ENCODE measurements at places on chromosomes 6 and 20.

- DNase-seq, result no peak
Observed at GRCh38 chr6:34679552-34680253, 16.9 kb downstream of the ILRUN start.

DNA sequence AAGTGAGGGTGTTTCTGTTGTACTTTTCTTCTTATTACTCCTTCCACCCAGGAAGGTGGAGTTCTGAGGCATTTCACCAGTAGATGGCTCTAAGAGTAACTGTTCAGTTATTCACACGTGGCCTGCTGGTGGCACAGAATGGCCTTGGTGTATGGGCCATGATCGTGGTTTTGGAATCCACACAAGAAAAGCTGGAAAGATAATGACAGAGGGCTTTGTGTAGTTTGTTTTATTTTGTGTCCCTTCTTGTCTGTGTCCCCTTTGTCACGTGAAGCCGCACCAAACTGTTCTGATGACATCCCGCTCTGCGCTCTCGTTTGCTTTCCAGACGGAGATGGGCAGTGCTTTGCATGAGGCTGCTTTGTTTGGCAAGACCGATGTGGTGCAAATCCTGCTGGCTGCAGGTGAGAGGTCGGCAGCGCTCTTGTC lies 93.4 kb downstream of the ANKS1A start:
- no peak for DNase-seq

DNA sequence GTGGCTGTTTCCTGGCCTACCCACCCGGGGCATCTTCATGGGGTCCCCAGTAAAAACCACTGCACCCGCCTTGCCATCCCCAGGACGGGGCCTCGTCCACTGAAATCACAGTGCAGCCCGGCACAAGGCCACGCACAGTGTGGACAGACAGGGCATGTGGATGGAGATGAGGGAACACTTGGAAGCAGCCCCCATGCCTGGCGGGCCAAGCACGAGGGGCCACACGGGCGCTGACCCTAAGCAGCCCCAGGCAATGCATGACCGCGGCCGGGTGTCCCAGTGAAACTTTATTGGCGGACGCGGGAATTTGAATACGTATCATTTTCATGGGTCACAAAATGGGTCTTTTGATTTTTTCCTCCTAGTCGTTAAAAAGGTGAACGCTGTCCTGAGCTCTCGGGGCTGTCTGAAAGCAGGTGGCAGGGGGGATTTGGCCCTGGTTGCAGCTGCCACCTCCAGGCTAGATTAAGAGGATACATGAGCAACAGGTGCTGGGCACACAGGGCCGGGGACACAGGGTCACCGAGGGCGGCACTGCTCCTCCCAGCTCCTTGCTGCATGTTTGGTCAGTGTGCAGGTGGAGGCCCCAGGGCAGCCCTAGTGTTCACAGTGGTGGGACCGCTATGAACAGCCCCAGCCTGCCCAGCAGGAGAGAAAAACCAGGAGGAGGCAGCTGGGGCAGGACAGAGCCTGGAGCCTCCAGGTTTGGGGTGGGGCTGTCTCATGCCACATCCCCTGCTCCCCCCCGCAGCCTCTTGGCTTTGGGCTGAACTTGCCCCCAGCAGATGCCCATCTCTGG lies 74.9 kb upstream of the SLCO4A1 start:
- no peak for DNase-seq

- DNase-seq, result no peak
Observed at GRCh38 chr6:166325383-166326042, 16.8 kb downstream of the SFT2D1 start.

- no peak for DNase-seq
Observed at GRCh38 chr6:31821301-31822035, 6.1 kb upstream of the HSPA1B start.

DNA sequence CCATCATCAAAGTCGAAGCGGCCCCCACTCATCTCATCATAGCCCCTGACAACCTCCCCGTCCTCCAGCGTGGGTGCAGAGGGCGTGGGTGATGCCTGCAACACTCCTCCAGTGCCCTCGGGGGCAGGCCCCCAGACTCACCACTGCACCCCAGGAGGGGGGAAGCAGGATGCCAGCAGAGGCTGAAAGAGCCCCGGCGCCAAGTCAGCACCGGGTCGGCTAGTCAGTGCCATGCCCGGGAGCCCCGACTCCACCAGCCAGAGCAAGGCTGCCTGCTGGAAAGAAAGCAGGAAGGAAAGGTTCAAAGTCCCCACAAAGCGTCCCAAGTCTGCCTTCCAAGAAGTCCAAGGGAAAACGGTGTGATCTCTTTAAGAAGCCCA lies 324 bp downstream of the JPH2 start:
- no peak for DNase-seq

DNA sequence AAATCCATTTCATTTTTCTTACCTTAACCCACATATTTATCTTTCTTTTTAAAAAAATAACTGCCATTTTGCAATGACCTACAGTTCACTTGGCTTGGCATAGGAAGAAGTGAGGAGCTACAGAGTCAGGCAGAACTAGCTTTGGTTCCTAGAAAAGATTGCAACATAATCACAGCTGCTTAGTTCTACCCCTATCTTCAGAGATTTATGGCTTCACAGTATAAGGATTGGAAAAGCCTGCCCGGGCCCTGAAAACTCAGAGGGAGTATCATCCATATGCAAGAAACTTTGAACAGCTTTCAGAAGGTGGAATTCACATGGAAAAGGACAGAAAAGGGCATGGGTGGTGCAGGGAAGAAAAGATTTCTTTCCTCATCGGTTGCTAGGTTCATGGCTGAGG lies 774.3 kb upstream of the CHD6 start:
- no peak for DNase-seq

- no peak for DNase-seq
Observed at GRCh38 chr6:13281686-13282085, 46.7 kb downstream of the TBC1D7 start.

- DNase-seq, result no peak
Observed at GRCh38 chr6:45201484-45201883, 126.6 kb upstream of the RUNX2 start.

DNA sequence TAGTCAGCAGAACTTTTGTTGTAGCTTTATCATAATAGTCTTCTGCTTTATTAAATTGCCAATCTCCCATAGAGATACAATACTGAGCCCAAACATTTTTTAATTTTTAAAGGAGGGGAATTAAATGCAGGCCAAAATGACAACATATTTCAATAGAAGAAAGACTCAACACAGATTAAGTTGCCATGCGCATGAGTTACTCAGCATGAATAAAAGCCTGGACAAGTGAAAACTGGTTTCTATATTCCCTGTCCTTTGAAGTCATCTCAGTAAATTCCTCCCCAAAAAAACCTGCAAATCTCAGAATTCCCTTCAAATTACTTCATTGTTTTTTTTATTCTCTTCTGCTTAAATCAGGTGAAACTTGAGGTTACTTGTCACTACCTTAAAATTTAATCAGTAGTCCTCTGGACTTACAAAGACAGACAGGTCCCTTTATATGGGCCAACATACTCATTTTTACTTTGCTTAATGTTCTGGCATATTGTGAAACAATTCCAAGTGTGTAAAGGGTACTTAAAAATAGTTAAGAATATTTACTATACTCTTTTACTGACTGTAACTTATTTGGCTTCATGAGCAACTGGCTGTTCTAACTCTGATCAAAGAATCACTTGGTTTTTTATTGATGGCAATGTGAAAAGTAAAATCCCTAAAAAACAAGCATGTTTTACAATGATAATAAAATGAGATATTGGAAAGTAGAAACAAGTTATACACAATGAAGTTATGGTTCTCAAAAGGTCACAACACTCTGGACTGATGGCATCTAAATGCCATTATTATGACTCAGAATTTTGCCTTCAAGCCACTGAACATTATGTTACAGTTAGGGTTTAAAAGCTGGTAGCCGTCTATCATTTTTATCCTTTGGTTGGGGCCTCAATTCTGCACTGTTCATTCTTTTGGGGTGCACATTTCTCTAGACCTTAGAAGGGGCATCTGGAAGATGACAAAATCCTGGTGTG lies 49.9 kb upstream of the COL21A1 start:
- DNase-seq, result no peak

DNA sequence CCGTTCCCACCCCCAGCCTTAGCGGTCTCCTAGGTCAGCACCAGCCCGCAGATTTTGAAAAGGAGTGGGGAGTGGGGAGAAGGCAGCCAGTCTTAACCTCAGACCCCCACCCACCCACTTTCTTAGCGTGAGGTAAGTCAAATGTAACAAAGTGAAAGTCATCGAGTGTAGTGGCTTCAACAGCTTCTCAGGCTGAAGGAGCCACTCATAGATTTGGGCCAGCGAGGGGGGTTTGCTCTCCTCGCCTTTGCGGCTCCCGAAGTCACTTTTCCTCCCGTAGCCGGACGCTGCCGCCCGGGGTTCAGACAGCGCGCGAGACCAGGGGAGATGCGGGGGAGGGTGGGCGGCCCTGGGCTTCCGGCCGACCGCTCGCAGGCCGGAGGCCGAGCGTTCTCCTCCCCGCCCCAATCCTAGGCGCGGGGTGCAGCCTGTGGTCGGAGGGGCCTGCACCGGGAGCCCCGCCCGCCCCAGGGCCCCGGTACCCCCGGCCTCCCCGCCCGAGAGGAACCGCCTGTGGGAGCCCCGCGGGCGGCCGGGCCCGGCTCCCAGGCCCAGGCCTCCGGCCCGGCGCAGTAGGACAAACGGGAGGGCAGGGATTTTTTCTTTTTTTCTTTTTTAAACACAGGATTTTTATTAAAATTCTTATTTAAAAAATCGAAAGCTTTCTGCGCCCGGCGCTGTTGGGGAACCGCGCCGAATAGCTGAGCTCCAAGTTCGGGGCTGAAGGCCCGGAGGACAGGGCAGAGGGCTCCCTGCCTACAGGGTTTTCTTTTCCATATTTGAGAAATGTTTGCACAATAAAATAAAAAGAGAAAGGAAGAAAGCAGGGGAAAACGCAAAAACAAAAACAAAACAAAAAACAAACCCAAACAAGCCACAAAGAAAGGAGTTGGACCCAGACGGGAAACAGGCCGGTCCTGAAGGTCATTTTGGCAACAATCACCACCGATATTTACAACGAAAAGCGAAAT lies 3.2 kb downstream of the NKX2-2 start:
- no peak for DNase-seq

- DNase-seq, result no peak
Observed at GRCh38 chr6:110897433-110897832, 22.8 kb downstream of the AMD1 start.

DNA sequence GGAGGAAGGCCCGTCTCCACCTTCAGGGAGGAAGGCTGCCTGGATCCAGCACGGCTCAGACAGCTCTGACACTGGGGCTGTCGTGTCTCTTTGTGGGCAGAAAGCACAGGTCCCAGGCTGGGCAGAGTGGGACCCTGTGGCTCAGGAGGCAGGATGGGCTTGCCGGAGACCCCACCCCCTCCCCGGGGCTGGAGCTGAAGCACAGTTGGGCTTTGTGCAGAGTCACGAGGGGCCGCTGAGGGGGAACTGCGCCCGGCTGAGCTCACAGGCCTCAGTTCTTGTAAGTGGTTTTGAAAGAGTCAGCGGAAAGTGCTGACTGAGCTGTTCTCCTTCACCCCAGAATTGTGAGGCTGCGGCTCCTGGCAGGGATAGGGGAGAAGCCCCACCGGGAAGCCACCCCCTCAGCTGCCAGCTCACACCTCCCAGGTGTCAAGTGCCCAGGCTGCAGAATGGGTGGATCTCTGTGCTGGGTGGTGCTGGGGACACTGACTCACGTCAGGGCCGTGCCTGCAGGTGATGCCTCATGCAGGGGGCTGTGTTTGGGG lies 145.5 kb upstream of the RNF24 start:
- DNase-seq, result no peak

DNA sequence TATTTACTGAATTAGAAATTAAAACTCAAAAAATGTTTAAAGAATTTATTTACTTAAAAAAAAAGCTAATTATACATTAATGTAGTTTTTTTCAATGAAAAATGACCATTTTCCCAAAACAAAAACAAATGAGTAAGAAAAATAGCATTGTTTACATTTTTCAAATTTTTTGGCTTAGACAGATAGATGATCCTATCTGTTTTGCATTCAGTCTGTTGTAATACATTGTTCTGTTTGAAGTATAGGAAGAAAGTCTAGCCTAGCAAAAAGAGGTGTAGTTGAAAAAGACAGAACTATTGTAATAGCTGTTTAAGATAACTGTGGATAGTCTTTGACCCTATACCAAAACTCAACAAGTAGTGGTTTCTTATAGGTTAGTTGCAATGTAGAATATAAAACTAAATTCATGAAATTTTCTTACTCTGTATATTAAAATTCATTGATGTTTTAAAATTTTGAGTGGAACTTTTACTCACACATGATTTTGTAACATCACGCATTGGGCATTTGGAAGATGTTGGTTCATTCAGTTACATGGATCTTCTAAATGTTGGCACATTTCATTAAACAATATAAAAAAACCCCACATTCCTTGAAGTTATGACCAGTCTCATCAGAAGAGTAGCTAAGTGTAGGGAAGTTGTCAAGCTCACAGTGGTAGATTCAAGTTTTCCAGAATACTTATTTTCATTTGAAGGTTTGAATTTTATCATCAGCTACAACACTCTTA lies 62.0 kb downstream of the KCNS1 start:
- DNase-seq, result no peak

DNA sequence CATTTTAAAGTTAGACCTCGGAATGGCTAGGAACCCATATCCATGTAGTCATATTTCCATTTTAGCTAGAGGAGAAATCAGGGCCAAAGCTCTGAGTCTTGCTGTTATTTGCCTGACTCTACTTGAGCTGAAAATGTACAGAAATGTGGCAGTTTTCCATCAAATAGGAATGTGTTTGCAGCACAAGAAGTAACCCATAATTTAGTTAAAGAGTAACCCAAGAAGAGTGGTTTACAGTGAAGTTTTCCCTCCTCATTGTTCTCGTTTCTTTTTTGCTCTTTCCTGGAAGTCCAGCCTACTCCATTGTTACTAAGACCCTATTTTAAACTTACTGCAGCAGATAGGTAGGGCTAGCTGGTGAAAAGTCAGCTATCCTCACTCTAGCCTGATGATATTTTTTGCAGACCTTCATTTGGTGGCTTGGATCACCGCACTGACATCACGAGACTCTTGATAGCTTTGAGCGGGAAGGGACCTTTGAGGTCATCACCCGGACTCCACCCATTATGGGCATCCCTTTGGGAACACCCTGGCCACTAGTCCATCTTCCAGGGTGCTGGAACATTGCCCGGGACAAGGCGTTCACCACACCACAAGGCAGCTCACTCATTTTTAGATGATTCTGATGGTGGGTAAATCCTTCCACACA lies 28.0 kb upstream of the ADGRF5 start:
- DNase-seq, result no peak

DNA sequence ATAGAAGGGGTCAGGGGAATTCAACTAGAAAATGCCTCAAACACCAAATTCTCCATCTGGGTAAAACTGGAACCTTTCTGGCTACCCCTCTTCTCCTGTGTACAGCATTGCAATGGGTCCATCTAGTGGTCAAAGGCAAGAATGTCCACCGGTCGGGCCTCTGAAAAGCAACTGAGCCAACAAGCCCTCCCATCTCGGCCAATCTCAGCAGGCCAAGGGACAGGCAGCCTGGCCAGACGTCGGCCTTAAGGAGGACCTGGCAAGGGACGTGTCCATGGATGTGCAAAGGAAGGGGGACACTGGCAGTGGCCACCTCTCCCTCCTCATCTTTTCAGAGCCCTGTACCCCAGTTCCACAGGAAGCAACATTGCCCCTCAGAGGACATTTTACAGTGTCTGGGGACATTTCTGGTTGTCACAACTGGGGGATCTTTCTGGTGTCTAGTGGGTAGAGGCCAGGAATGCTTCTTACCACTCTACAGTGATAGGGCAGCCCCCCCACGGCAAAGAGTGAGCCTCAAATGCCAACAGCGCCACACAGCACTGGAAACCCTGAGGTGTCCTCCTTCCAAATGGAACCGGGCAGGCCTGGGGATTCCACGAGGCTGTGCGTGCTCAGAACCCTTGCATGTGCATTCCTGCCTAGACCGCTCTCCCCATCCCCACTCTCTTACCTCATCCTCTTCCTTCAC lies 99.8 kb upstream of the FOXA2 start:
- peak; percentile 72 for DNase-seq
